Vagina (tissue), 2 donors: ENCODE measurements at places on chromosomes 7 and 10. TPM values are rescaled to one million over a fixed set of nuclear protein-coding genes. Genes with fewer than 3 reads are reported as not detected.

The DNAH11 gene
- total RNA-seq, result 1.7 TPM

The BAIAP2L1 gene
- 17.2 TPM for total RNA-seq

The SPDYE1 gene
- not detected for total RNA-seq

The APBB1IP gene
- 7.4 TPM for total RNA-seq

GRCh38 chr7:139714163-139714901, 63.5 kb downstream of the HIPK2 start:
- H3K27me3 ChIP-seq, result no peaks in the 10 kb centered on the region
- H3K4me1 ChIP-seq, result peaks cover 13% of the 10 kb centered on the region
- no peak for DNase-seq
- no peaks in the 10 kb centered on the region for H3K36me3 ChIP-seq

GRCh38 chr10:55653531-55653930, 707.5 kb downstream of the ZWINT start:
- no peak overlapping the region for H3K27ac ChIP-seq
- H3K4me3 ChIP-seq, result no peak overlapping the region
- no peaks in the 10 kb centered on the region for H3K4me1 ChIP-seq
- H3K36me3 ChIP-seq, result no peaks in the 10 kb centered on the region
- no peak for DNase-seq

- H3K27ac ChIP-seq, result no peak overlapping the region
- no peaks in the 10 kb centered on the region for H3K27me3 ChIP-seq
- no peaks in the 10 kb centered on the region for H3K36me3 ChIP-seq
- no peak for DNase-seq
- H3K4me3 ChIP-seq, result no peak overlapping the region
- no peaks in the 10 kb centered on the region for H3K4me1 ChIP-seq
These were observed 121.7 kb upstream of the SVIL start for GRCh38 chr10:29756451-29756850.

- no peak overlapping the region for H3K27ac ChIP-seq
- no peak for DNase-seq
- no peaks in the 10 kb centered on the region for H3K27me3 ChIP-seq
- H3K36me3 ChIP-seq, result no peaks in the 10 kb centered on the region
- H3K4me3 ChIP-seq, result no peak overlapping the region
- no peaks in the 10 kb centered on the region for H3K4me1 ChIP-seq
These were observed 42.0 kb upstream of the OIT3 start for GRCh38 chr10:72851509-72851908.

- H3K36me3 ChIP-seq, result no peaks in the 10 kb centered on the region
- H3K27ac ChIP-seq, result no peak overlapping the region
- H3K4me1 ChIP-seq, result peaks cover 5% of the 10 kb centered on the region
- H3K4me3 ChIP-seq, result no peak overlapping the region
These were observed 6.1 kb upstream of the RBM33 start for GRCh38 chr7:155638366-155638765.
